Myocyte (in vitro differentiated cells): ENCODE measurements at places on chromosomes 7 and 10.
A peak's percentile ranks its signal among the peaks of the same experiment; 100 is the strongest.

GRCh38 chr10:95214793-95215192 is 20.8 kb downstream of the ACSM6 start:
- DNase-seq: no peak

DNA sequence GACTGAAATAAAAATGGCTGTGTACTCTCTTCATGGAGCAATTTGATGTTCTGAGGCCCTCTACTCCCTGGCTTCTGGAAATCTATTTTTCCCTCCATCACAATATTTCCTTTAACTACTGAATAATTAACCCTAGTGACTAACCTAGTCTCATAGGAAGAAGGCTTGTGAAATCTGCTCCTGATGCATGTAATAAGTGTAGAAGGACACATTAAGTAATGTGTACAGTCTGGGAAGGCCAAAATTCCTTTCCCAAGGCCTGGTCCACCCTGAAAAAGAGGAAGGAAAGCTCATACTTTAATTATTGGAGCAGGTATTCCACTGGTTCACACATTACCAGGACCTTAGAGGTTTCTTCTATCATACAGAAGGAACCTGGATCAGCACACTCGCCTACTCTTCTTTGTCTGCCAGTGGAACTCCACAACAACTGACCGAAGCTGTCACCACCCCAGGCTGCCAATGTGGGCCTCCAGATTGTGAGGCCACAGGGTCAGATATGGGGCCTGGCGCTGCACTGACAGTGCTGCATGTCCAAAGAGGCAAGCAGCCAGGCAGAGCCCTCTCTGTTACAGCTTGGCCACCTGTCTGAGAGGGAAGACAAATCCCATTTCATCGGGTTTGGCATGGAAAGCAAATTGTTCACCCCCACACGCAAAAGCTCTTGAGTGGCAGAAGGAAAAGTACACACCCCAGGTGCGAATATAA is 54.4 kb upstream of the FAM133B start:
- peak; percentile 82 for DNase-seq

DNA sequence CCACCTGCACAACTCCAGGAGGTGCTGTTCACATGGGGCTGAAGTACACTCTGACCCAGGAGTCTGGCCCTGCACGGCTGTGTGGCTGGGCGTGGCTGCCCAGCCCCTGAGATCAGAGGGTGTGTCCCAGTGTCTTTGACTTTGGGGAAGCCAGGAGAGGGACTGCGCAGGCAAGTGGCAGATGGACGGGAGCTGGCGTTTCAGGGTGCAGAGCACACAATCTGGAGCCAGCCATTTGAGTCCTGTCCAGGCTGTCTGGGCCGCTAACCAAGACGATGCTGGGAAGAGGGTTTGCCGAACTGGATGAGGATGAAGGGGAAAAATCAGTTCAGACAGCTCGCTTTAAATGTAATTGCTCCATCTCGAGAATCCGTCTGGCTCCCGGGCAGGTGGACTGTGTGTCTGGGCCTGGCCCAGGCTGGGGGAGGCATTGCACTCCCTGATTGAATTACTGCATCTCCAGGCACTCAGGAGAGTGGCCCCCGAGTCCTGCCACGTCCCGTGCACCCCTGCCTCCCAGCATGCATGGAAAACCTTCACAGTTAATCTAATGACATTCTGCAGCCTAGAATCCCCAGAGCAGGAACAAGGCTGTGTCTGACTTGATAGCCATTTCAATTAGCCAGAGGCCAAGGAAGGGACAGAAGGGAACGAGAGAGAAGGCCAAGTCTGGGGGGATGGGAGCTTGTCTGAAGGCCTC is 120.8 kb upstream of the NANOS1 start:
- no peak for DNase-seq

DNA sequence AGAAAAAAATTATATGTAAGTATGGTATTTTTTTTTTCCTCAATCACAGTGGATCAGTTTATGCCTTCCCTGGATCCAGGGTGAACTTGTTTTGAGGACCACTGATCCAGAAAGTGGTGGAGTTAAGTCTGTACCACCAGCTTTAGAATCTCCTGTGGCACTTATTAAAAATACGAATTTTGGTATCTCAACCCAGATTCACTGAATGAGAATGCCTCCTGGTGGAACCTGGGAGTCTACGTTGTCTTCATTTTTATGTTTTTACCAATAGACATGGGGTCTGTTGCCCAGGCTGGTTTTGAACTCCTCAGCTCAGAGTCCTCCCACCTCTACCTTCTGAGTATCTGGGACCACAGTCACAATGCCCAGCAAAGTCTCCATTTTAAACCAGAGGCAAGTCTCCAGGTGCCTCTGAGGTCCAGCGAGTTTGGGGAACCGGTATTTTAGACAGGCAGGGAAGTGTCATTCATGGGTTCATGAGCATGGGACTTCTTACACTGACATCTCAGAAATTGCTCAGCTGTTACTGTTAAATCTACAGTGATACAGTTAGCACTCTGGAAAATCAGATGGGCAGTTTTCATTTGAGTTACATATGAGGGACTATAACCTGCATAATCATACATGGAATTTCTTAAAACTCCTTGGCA is 200.9 kb downstream of the AUTS2 start:
- DNase-seq: no peak

DNA sequence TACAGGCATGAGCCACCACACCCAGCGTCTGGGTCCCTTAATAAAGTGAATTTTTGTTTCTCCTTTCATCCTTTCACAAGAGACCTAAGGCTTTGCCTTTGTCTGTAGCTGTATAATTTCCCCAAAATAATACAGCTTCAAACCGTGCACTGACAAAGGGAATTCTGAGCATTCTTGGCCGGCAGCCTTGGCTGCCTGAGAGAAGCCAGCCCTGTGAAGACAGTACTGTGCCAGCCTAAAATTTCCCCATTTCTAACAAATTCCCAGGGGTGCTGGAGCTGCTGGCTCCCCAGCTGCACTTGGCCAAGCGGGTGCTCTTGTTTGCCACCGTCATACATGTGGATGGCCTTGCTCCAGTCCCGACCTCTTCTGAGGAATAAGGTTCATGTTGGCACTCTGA is 106.2 kb downstream of the ZMYND11 start:
- DNase-seq: no peak

- no peak for DNase-seq
These were observed 72.8 kb downstream of the FGFR2 start for GRCh38 chr10:121525251-121526134.

DNA sequence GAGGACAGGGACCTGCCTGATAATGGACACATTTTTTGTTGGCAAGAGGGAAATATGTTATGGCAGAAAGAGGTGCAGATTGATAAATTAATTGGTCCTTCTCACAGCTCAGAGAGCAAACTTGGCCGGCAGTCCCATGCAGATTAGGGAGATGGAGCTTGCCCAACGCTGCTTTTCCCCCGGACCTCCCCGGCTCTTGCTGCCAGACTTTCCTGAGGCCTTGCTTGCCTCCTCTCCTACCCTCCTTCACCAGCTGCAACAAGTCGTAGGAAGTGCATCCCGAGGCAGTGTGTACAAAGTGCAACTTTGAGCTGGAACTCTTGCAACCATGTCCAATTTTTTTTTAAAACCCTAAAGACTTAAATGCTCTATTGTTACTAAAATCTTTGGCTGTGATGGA is 215.5 kb downstream of the LRMDA start:
- no peak for DNase-seq

DNA sequence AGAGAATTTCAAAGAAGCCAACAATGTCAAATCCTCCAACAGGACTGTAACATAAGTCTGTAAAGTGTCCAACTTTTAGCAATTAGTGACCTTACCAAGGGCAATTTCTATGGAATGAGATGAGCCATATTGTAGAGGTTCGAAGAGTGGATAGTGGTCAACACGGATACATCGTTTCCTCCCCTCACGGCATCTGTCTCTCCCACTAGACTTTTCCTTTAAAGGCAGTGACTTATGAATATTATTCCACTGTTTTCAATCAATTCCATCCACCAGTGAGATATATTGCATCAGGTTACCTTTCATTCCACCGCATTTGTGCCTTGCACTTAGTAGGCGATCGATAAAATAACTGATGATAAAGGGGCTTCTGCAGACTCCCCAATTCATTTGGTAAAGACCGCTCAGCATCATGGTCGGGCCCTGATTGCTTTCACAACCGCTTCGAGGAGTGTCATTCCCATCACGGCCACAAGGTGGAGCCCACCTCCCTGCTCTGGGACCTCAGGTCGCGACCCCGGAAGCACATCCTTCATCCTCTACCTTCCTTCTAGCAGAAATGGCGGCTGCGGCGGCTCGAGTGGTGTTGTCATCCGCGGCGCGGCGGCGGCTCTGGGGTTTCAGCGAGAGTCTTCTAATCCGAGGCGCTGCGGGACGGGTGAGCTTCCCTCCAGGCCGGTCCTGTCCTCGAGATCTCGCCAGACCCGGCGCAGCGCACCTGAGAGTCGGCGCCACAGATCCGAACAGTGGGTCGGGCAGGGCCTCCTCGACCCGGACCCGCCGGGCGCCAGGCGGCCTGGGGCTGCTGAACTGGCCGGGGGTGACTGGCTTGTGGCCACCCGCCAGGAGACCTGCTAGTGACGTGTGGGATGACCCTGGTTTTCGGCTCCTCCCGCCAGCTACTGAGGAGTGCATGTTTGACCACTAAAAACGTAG is at the start of gene PMPCB:
PMPCB (plus strand) TSS at position 535 of the 936 bp plus-strand sequence; CDS start at position 560, 25 bp downstream.
- peak; percentile 98 for DNase-seq

GRCh38 chr7:107506674-107507339 is 37.0 kb downstream of the GPR22 start:
- DNase-seq: peak; percentile 86

- no peak for DNase-seq
These were observed 225.2 kb downstream of the ZWINT start for GRCh38 chr10:56135828-56136227.

- DNase-seq: peak; percentile 31
These were observed 66.3 kb upstream of the ZRANB1 start for GRCh38 chr10:124875596-124875995.

DNA sequence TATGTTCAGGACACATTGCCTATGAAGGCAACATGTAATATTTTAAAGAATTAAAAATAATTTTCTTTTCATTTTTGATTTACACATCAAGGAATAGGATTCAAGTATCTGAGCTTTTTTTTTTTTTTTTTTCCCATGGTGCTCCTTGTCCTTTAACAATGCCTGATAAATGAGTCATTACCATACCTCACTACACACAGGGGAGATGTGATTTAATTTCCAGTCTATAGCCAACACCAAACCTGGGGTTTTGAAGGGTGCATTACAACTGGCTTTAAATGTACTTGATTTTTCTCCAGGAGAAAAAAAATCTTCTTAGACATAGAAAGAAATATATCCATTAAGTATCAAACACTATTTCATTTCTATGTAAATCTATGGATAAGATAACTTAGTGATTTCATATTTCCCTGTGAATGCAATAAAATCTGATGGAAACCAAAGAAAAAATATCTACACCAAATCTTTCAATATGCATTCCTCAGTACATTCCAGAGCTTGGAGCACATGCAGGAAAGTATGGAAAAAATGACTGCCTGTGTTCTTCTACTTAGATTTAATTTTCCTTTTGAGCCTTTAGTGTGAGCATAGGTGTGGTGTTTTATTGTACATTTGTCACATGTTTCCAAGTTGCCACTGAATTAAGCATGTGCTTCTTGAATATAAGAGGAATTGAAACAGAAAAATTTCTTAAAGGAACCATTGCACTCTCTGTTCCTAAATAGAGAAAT is 204.8 kb upstream of the MEOX2 start:
- DNase-seq: no peak

DNA sequence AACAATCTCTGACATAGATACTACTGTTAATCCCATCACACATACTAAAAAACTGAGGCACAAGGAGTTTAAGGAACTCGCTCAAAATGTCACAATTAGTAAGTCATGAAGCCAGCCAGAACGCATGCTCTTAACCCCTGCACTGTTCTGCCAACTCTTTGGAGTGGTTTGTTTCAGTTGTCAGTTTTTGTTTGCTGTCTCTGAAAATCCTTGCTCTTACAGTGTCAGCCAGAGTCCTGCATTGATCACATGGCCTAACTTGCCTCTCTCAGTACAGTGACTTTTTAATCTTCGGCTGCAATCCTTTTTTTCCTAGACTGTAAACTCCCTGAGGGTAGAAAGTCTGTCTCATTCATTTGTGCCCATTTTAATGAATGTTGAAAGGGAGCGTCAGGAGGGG is 753.8 kb downstream of the AUTS2 start:
- no peak for DNase-seq

DNA sequence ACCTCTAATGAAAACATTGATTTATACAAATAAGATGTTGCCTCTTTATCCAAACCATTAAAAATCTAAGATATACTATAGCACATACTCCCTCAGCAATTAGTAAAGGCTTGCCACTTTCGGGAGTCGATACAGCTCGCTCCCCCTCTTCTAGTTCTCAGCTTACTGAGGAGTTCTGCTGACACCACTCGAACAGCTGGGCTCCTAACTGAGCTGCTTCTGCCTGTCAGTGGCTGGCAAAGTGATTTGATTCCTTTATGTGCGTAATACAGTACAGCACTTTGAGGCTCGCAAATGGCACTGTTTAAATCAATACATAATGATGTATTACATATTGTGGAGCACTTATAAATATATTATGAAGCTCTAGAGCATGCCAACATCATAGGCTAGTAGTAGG is 241.8 kb downstream of the CREB5 start:
- peak; percentile 57 for DNase-seq

- DNase-seq: peak; percentile 86
These were observed 39.2 kb downstream of the EEPD1 start for GRCh38 chr7:36192053-36192824.

- DNase-seq: no peak
These were observed 39.3 kb downstream of the CAMK1D start for GRCh38 chr10:12388671-12389070.

- no peak for DNase-seq
These were observed 29.4 kb downstream of the WDFY4 start for GRCh38 chr10:48714088-48714487.

DNA sequence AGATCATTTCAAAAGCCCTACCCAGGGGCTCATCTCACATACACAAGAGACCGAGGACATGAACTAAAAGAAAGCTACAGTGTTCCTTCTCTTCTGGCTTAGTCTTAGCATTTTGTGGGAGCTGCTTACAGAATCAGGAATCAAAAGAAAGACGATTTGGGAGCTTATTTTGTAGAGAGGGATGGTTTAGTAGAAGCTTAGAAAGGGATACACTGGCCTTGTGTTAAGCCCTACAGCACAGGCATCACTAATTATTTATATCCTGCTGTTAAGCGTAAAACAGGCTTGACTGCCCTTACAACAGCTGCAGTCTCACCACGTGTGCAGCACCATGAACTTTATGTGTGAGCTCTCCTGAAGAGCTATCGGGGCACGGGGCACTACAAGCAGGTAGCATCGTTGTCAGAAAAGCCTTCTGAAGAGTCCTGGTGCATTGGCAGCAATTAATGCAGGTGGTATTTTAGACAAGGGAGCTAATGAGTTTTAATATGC is 798.3 kb downstream of the NXPH1 start:
- DNase-seq: no peak

GRCh38 chr10:117496031-117496430 is 46.5 kb upstream of the EMX2 start:
- no peak for DNase-seq

GRCh38 chr10:1411451-1411850 is 325.9 kb downstream of the ADARB2 start:
- no peak for DNase-seq
